ENCODE measurements at places on chromosomes 7 and 10.

DNA sequence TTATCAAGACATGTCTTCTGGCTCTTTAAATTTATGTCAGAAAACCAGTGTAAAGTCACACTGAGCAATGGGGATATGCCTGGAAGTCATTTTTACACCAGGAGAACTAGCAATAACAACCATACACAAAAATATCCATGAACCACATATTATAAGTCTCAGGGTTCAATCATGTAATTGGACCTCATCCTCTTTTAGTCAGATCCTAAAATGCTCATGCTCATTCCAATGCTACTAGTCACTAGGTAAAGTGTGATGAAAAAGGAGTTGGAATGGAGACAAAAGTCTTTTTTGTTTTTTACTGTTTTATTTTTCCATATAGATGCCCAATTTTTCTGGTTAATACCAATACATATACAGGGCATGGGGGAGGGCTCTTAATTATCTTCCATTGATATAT, 306.1 kb downstream of the DGKB start:
- no peak for DNase-seq

GRCh38 chr7:41420421-41420820, 282.5 kb downstream of the INHBA start:
- DNase-seq, result no peak

DNA sequence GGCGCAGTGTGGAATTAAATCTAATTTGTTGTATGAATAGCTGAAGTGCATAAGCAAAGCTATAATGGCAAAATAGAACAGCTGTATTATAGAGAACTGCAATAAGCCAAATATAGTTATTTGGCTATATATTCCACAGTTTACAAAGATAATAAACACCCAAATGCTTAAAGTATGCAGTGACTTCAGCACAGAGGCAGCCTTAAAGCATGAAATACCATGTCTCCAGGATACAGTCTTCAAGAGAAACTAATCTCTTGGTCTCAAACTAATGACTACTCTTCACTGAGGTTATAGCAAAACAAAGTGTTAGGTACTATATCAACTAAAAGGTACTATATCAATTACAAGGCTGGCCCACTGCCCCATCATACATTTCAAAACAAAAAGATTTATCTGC, 48.0 kb downstream of the NT5C2 start:
- DNase-seq, result no peak

GRCh38 chr7:157851501-157852067, 514.8 kb downstream of the DNAJB6 start:
- DNase-seq, result no peak

DNA sequence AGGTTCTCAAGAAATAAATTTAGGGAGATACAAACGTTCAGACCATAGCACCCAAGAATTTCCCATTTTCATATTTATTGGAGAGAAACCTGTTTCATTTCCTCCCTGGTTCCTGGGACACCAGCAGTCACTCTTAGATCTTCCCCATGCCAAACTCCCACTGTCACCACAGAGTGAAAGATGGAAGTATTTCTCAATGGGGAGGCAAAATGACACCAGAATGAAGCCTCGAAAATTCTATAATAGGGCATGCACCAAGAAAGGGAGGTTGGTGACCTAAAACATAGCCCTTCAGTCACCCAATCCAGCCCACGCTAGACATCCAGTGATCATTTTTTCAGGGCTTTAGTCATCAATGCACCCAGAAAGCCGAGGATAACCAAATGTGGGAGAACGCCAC, 148.1 kb upstream of the PLXDC2 start:
- no peak for DNase-seq

- DNase-seq, result no peak
These were observed 8.8 kb downstream of the MICALL2 start for GRCh38 chr7:1450431-1450830.

GRCh38 chr7:27141137-27141922, 2.2 kb downstream of the HOXA5 start:
- DNase-seq, result no peak
